Melanocyte of skin (primary cell): ENCODE measurements at places on chromosomes 7 and 10. TPM values are rescaled to one million over a fixed set of nuclear protein-coding genes. Genes with fewer than 3 reads are reported as not detected.

Gene FAM53B
- 66.9 and 73.4 TPM in 2 replicates for total RNA-seq

Gene CDHR1
- total RNA-seq: not detected in 2 replicates

Gene STEAP2
- 0.31 and 0.67 TPM in 2 replicates for total RNA-seq

Gene CBLL1
- 29.3 and 39.3 TPM in 2 replicates for total RNA-seq

Gene LIPA
- 96.7 and 116 TPM in 2 replicates for total RNA-seq

Gene ZNF488
- not detected in 2 replicates for total RNA-seq

Gene DHTKD1
- 27.9 and 37.8 TPM in 2 replicates for total RNA-seq

Gene BICC1
- 5.3 and 6.9 TPM in 2 replicates for total RNA-seq
